ENCODE measurements at places on chromosomes 11 and 22.

DNA sequence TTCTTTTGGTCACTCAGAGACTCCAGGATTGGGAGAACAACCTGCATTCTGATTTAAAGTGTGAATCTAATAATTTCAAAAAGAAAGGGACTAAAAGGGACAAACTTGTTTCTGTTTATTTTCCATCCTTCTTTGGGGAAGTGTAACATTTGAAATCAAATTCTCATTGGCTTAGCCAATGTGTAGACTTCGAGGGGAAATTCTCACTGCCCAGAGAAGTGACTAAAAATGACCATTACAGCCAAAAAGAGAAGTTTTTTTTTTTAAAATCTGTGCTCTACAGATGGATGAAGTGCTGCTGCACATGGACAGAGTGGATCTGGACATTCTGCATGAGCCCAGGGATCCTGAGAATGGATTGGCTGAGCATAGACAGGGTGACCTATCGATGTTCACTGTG is 49.4 kb upstream of the ELF5 start:
- no peak for DNase-seq

- no peak for DNase-seq
Observed at GRCh38 chr11:134639586-134640330, 227.7 kb upstream of the B3GAT1 start.

- DNase-seq: no peak
Observed at GRCh38 chr22:39296535-39296934, 22.9 kb downstream of the RPL3 start.

- DNase-seq: peak; percentile 54
Observed at GRCh38 chr11:125165111-125165842, 726 bp downstream of the PKNOX2 start.

DNA sequence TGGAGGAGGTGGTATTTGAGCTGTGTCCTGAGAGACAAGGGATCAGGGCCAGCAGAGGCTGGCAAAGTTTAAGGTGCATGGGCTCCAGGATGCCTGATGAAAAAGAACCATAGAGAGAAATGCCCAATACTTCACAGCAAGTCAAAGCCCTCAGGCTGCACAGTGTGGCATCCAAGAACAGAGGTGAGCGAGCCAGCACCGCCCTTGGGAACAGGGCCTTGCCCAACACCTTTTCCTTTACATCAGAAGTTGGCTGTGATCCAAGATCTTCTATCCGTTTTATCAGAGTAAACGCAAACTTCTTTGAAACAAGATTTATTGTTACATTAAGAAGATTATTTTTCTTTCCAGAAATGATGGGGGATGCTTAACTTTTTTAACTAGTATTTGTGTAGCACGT is 1.4 kb downstream of the B3GNT6 start:
- no peak for DNase-seq

Measured in GM23338 (cell line).